ENCODE measurements at places on chromosomes 5 and 9.

- no peak for DNase-seq
Observed at GRCh38 chr5:108660291-108660690, 87.4 kb upstream of the FER start.

- DNase-seq = no peak
Observed at GRCh38 chr9:133560311-133560710, 25.8 kb downstream of the ADAMTSL2 start.

- no peak for DNase-seq
Observed at GRCh38 chr5:44546286-44546685, 157.1 kb upstream of the FGF10 start.

DNA sequence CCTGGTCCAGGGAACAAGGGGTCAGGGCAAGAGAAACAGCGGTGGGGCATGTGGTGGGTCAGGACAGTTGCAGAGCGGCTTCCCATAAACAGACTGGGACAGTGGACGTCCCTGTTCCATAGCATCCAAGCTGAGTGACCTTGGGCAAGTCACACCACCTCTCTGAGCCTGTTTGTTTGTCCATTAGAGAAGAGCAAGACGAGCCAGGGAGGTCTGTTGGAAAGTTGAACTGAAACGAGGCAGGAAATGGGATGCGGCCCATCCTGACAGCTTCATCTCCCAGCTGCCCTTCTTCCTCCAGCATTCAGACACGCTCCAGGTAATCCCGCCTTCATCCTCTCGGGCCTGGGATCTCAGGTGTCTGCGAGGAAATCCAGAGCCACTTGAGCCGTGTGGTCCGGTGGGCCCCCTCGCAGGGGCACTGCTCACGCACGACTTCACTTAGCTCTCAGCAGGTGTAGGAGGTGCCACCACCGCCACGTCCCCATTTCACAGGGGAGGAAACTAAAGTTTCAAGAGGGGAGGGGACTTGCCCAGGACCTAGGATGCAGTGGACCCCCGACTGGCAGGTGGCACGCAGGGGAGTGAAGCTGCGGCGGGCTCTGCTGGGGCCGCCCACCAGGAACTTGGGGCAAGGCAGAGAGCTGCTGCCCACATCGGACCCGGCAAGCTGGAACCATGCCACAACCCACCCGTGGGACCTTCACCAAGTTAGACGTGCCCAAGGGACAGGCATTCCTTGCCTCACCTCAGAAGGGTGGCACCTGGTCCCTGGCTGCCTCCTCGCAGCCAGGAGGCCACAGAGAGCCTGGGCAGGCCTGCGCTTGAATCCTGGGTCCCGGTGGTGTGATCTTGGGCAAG is 13.0 kb downstream of the PTGES2 start:
- DNase-seq = no peak

- DNase-seq = no peak
Observed at GRCh38 chr9:93958121-93958818, 3.1 kb upstream of the BARX1 start.

Data from activated T-helper 9 cell treated with anti-CD3 and anti-CD28 coated beads, Interleukin-2, amount 50 U/mL, for 16 hours (primary cell).